Psoas muscle (tissue), 8 donors: ENCODE measurements at places on chromosomes 1 and 21. TPM values are rescaled to one million over a fixed set of nuclear protein-coding genes. Genes with fewer than 3 reads are reported as not detected.
A peak's percentile ranks its signal among the peaks of the same experiment; 100 is the strongest.

DNA sequence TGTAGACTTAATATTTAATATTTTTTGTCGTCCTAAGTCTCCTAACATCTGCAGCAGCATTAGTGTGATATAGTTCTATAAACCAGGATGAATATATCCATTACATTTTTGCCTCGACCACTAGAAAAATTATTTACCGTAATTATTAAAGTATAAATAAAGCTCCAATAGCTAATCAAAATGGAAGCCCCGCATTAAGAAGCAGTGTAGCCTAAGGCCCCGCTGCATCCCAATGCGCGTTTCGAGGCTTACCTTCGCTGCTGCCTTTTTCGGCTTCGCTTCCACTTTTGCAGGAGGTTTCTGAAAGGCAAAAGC, 891 bp downstream of the HMGN1 start:
- DNase-seq: no peak

GRCh38 chr1:184701816-184702215, 52.8 kb downstream of the EDEM3 start:
- DNase-seq: no peak

Gene GBP1
- total RNA-seq: 2.1 TPM

DNA sequence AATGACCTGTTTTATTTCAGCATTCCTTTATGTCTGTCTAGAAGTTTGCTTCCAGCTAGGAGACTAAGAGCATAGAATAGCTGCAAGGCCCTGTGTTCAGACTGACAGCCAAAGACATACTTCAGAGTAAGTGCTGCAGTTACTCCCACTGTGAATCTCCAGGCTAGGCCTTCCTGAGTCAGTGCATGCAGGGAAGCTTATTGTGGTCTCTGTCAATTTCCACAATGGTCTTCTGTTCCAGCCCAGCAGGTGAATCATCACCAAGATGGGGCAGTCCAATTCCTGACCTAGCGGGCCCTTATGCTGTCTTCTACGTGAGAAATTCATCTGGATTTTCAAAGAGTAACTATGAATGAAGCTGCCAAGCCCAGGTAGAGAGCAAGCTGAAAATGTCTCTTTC, 146.3 kb upstream of the C8B start:
- DNase-seq: no peak

Gene NPR1
- 7.4 TPM for total RNA-seq

GRCh38 chr1:236141447-236142252, 689 bp upstream of the GPR137B start:
- no peak for DNase-seq

Gene SHISAL2A
- 0.28 TPM for total RNA-seq

GRCh38 chr1:35844826-35845225, 37.0 kb downstream of the AGO4 start:
- no peak for DNase-seq

DNA sequence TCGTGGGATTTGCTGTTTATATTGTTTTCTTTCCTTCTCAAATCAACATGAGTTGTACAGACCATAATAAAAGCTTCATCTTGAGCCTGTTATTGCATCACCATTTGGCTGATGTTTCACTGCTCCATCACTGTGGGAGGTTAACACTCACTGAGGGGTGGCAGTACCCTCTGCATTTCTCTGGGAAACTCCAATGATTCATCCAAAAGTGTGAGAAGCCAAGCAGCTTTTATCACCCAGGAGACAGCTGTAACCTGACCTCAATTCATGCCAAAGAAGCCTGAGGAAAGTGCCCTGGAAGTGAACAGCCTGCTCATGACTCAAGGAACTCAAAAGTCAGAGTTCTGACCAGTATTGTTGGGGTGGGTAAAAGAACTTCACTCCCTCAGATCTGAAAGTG, 84.1 kb downstream of the GPR88 start:
- no peak for DNase-seq

DNA sequence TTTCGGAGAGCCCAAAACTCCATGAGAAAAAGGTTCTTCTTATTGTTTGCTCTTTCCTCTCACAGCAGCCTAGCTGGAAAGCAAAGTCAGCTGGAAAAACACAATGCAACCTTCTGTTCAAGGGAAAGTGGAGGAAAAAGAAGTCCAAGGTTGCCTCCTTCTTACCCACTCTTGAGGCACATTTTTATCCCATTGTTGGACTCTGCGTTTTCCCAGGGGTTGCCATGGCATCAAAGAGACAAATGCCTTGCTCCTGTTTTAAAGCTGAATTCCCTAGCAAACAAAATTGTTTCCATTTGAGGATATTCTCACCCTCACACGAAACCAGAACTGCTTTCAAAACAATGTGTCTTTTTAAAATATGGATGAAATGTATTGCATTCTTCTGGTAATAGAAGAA, 45.1 kb upstream of the PALMD start:
- no peak for DNase-seq

DNA sequence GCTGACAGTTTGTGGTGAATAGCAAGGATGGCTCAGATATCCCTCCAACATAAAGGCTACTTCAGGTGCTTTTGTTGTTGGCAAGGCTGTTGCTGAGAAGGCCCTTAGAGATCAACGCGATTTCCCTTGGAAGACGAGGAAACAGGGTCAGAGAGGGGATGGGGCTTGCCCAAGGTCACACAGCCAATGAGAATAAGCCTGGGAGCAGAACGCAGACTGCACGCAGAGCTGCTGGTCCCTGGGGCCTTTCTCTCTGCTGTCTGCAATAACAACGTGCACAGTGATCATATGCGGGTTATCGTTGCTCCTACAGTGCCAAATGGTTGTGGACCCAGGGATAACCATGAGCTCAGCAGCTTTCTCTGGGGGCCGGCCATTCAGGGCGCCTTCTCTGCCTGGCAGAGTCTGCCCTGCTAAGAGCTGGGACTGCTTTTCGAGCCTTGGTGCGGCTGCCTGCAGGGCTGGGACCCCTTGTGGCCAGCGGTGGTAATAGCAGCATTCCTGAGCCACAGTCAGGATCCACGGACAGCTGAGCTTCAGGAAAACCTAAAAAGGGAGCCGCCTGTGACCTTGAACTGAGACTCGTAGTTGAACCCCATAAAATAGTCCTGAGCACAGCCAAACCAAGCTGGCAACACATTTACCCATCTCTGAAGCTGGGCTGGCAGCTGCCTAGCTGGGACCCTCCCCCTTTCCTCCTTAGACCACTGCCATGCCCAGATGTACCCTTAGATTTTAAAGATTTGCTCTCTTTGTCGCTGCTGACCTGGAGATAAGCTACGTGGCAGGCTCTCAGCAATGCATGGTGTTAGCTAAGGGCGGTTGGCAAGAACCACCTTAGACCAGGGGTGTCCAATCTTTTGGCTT, 39.8 kb downstream of the HTR6 start:
- peak; percentile 85 for DNase-seq

Gene FNDC5
- total RNA-seq: 72.8 TPM

GRCh38 chr1:47555841-47556560, 118.2 kb downstream of the FOXD2 start:
- no peak for DNase-seq

DNA sequence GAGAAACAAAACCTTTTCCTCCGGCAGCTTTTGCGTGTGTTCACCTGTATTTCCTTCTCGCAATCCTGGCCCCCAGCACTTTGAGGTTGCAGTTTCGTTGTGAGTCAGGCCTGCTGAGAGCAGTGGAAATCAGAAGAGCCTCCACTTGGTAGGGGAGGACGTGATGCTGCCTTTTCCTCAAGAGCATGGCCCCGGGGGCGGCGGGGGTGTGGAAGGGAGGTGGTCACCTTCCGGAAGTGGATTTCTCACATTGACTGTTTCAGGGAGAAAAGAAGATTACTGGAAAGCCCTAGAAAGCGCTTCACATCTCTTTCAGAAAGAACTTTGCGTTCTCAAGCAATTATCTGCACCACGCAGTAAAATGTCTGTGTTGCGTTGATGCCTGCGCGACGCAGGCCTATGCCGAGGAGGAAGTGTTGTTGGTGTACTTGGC, 12.2 kb upstream of the IL10 start:
- no peak for DNase-seq

GRCh38 chr1:16122916-16123315, 33.0 kb downstream of the EPHA2 start:
- DNase-seq: no peak

DNA sequence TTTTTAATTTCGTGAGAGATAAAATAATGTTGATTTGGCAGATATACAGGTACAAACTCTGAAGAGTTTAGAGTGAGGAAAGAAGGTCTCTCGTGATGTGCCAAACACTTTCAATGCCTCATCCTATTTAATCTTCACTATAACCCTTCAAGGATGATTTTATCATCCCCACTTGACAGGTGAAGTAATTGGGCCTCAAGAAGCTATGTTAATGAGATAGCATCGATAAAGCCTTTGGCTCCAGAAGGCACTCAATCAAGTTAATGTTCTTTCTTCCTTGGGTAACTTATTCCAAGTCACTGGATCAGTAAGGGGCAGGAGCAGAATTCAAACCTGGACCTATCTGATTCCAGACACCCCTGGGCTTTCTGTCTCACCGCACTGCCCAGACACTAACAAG, 7.2 kb downstream of the LMOD1 start:
- no peak for DNase-seq

GRCh38 chr1:108819878-108820277, 37.0 kb downstream of the AKNAD1 start:
- DNase-seq: peak; percentile 46

DNA sequence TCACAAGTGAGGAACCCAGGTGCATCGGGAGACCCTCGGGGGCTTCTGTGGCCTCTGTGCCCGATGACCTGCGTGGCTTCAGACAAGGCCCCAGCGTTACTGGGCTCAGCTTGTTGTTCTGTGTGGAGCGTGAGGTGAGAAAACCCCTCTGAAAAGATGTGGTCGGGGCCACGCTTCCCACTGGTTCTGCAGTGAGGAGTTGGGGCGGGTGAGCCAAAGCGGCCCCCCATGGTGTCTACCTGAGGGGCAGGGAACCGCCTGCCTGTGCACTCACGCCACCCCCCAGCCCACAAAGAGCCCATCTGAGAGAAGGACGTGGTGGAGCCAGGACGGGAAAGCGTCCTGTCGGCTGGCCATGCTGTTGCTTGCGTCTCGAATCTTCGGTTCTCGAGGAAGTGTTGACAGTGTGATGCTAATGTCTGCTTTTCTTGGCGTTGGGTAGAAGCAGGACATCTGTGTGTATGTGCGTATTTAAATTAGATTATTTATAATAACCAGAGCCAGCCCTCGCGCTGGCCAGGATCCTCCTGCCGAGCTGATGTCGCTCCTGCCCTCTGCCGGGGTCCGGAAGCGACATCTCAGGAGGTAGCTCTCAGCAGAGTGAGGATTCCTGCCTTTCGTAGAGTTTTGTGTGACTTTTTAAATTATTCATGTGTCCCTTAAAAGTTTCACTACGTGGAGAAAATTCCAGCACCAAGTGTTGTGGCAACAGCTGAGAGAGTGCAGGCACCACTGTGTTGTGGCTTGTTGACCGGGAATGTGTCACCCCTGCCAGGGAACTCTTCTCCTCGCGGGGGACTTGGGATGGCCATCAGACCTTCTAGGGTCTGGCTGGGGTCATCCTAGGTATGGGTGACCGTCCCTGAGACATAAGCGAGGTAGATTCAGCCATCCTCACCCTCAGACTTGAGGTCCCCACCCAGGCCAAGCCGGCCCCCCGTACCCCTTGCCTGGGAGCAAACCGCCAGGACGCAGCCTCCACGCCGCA, 15.3 kb downstream of the TMEM201 start:
- DNase-seq: no peak

Gene HAO2
- total RNA-seq: not detected

Gene DMBX1
- total RNA-seq: not detected

- DNase-seq: no peak
Measured at GRCh38 chr1:57908147-57908890, 484.5 kb upstream of the DAB1 start.

Gene AZIN2
- 1.2 TPM for total RNA-seq

Gene ANGPTL7
- 0.10 TPM for total RNA-seq

- DNase-seq: no peak
Measured at GRCh38 chr21:39097981-39098380, 85.3 kb downstream of the PSMG1 start.

Gene RAB25
- not detected for total RNA-seq

GRCh38 chr1:89755591-89755990, 65.2 kb upstream of the LRRC8D start:
- no peak for DNase-seq

GRCh38 chr1:19437891-19438294, 47.4 kb downstream of the CAPZB start:
- peak; percentile 82 for DNase-seq

Gene RORC
- total RNA-seq: 109 TPM

Gene HSD3B2
- not detected for total RNA-seq

Gene MIXL1
- not detected for total RNA-seq

Gene AQP10
- total RNA-seq: not detected

- no peak for DNase-seq
Measured at GRCh38 chr1:247740721-247741120, 2.3 kb downstream of the OR14K1 start.

- no peak for DNase-seq
Measured at GRCh38 chr1:225908013-225908640, 15.9 kb downstream of the PYCR2 start.

Gene PGLYRP3
- total RNA-seq: not detected

Gene FBLIM1
- total RNA-seq: 2.9 TPM

GRCh38 chr1:15531003-15531402, 4.4 kb downstream of the DNAJC16 start:
- no peak for DNase-seq

Gene GLIS1
- total RNA-seq: 0.12 TPM
